GM03348 (cell line): ENCODE measurements at places on chromosomes 5 and 9.

- DNase-seq: no peak
Observed at GRCh38 chr5:127963931-127964330, 119.6 kb upstream of the SLC12A2 start.

- DNase-seq: no peak
Observed at GRCh38 chr9:33135031-33135461, 32.1 kb downstream of the B4GALT1 start.

GRCh38 chr5:180596115-180596667 is 4.9 kb upstream of the SCGB3A1 start:
- peak; percentile 2 for DNase-seq

- DNase-seq: no peak
Observed at GRCh38 chr5:58764199-58764598, 181.3 kb downstream of the RAB3C start.

DNA sequence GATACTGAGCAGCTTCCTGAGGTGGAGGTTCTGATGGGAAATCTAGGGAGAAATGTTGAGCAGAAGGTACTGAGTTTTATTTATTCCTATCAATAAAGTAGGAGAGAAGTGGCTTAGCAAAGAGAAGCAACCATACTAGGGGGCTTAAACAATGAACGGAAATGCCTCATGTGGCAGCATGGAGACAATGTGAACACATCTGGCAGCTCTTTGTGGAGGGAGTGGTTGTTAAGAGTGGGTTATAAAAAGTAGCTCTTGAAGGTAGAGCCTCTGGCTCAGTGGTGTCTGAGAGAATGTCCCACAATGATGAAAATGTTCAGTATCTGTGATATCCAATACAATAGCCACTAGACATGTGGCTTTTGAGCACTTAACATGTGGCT is 52.7 kb upstream of the EQTN start:
- DNase-seq: no peak

GRCh38 chr5:55143624-55144023 is 16.3 kb upstream of the GPX8 start:
- no peak for DNase-seq

- no peak for DNase-seq
Observed at GRCh38 chr5:6224406-6224805, 153.9 kb downstream of the MED10 start.
